Right hindlimb (tissue), 1 donor: ENCODE measurements at places on chromosomes 13 and 19.

GRCh38 chr13:70255406-70255991 lies 147.2 kb upstream of the KLHL1 start:
- no peak for DNase-seq

GRCh38 chr19:51096473-51097165 lies 11.6 kb downstream of the CTU1 start:
- DNase-seq, result no peak

DNA sequence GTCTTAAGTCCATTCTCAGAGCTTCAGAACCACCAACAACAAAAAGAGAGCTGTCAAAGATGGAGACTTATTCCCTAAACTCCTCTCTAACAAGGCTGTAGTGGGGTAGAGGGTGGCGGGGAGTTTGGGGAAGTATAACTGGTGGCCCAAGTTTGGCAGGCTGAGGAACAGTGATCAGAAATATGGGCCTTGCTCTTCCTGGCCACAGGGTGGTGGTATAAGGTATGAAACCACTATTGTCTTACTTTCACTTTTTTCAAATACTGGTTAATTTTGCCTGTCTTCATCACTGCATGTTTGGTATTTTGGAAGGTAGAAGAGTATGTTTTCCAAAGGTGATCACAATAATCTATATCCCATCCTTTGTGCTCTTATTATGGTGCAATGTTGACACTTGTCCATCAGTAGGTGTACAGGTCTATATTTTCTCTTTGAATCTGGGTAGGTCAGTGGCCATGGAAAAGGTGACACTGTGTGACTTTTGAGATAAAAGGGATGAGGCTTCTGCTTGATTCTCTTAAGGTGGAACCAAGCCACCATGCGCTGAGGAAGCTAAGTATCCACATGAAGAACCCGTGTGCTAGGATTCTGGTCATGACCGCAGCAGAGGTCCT lies 23.2 kb upstream of the GPC5 start:
- DNase-seq, result no peak

GRCh38 chr19:18280247-18281081 lies 958 bp downstream of the JUND start:
- DNase-seq, result peak; percentile 86

DNA sequence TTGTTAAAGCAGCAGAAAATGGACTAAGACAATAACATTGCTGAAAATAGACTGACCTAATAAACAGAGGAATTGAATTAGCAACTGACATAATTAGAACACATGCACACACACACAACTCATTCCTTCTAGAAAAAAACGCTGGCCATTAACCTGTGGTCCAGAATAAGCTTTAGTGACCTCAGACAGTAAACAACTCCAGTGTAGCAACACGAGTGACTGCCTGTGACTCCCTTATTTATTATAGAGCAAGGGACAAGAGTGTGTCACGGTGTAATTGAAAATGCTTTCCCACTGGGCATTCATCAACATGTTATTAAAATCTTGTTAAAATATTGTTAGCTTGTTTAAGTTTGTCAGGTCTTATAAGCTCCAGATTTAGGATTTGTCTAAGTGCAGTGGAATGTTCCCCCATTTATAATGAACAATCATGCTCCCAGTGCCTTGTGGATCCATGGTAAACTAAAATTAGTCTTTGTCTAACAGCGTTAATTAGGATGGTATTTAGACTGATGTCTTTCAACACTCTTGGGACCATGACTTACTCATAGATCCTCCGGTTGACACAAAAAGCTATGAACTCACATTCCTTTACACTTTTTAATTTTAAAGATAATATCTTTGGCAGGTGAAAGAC lies 111.7 kb upstream of the IRS2 start:
- DNase-seq, result no peak
